ENCODE measurements at places on chromosomes 12 and 14. TPM values are rescaled to one million over a fixed set of nuclear protein-coding genes. Genes with fewer than 3 reads are reported as not detected.

The XPOT gene
- total RNA-seq: 66.6 TPM

The NAA25 gene
- total RNA-seq: 17.8 TPM

The PLEKHA5 gene
- total RNA-seq: 22.8 TPM

The KRT80 gene
- total RNA-seq: 0.62 TPM

The ADAM21 gene
- total RNA-seq: 1.2 TPM

The TAS2R7 gene
- not detected for total RNA-seq

The ALG10B gene
- 1.8 TPM for total RNA-seq

The CLECL1 gene
- total RNA-seq: not detected

The SYCP3 gene
- total RNA-seq: 0.13 TPM

The TESPA1 gene
- not detected for total RNA-seq

The AICDA gene
- not detected for total RNA-seq

The OR11H7 gene
- not detected for total RNA-seq

The KRT75 gene
- not detected for total RNA-seq

The DYNLL1 gene
- total RNA-seq: 377 TPM

The GNG2 gene
- 11.8 TPM for total RNA-seq

The SLCO1B1 gene
- not detected for total RNA-seq

The LRFN5 gene
- total RNA-seq: 1.2 TPM

The NFE2 gene
- not detected for total RNA-seq

The ASCL1 gene
- not detected for total RNA-seq

The KLHL33 gene
- 0.13 TPM for total RNA-seq

The TEX52 gene
- total RNA-seq: not detected

The PTPN21 gene
- total RNA-seq: 10.3 TPM

The METTL1 gene
- 3.6 TPM for total RNA-seq

The DNAAF2 gene
- 8.3 TPM for total RNA-seq

The RASSF8 gene
- total RNA-seq: 130 TPM

The EFS gene
- 6.3 TPM for total RNA-seq

All from aortic smooth muscle cell (primary cell).